Stimulated activated CD8-positive, alpha-beta memory T cell treated with anti-CD3 and anti-CD28 coated beads, Interleukin-15, amount 100 ng/mL, for 1 hour (primary cell): ENCODE measurements at places on chromosomes 1 and 21.

DNA sequence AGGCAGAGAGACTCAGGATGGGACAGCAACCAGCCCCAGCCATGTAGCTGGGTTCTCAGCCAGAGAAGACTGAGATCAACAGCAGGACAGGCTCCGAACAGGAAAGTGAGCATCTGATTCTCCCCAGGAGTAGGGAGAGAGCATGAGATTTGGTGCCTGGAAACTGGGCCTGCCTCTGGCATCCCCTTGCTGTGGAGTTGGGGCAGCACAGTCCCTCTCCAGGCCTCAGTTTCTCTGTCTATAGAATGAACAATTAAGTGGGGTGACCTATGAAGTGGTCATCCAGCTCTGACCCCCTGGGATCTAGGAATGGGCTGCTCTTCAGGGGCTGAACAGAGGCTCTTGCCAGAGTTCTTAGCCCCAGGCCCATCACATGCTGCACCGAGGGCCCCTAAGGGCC lies 55.6 kb downstream of the KLHDC7A start:
- no peak for DNase-seq

DNA sequence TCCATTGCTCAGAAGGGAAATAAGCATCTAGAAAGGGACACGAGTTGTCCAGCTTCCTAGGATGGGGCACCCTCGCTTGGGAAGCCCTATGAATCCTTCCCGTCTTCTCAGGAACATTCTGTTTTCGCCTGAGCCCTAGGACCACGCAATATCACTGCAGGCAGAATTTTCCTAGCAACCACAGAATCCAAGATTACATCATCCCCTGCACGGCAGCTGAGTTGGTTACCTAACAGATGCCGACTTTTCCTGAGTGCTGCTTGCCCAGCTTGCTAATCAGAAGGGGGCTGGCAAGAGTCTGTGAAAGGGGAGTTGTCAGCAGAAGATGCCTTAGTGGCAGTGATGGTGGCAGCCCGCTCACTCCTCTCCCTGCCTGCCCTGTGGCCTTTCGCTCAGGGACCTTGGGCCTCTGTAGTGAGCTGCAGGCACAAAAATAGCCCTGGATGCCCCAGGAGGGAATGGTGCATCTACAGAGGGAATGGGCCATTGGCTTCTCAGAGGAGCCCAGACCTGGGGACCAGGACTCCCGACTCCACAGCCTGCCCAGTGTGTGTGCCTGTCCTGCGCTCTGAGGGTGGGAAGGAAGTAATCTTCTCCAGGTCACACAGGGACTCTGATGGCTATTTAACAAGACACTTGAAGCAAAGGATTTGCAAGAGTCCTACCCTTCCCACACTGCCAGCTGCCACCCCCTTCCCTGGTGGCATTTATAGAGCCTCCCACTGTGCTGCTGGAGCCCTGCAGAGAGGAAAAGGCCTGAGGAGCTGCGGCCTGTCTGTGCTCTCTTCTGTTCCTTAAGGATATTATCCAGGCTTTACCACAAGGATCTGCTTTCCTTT lies 28.9 kb upstream of the CLSTN1 start:
- no peak for DNase-seq

DNA sequence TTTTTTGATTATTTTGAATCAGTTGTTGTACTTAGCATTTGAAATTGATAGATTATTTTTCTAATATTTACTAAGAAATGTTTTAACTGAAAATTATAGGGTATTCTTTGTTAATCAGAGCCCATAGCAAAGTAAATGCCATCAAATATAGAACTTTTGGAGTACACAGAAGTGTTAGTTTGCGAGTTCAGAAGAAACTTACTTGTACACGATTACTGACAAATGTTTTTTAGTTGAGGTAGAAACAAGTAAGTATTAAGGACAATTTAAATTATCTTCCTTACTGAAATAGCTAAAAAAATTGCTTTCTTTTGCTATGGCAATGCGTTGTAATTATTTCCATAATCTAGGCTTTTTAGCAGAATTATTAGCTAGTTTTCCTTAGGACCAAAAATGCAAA lies 692.2 kb downstream of the USP25 start:
- no peak for DNase-seq

- no peak for DNase-seq
Measured at GRCh38 chr1:59025898-59026426, 242.1 kb upstream of the JUN start.

GRCh38 chr1:240831922-240832321 lies 220.0 kb upstream of the GREM2 start:
- no peak for DNase-seq

- DNase-seq: no peak
Measured at GRCh38 chr1:30084909-30085571, 638.3 kb downstream of the MATN1 start.

GRCh38 chr1:160489513-160490261 lies 33.4 kb downstream of the SLAMF6 start:
- DNase-seq: no peak

GRCh38 chr1:240284656-240285414 lies 193.2 kb downstream of the FMN2 start:
- no peak for DNase-seq

GRCh38 chr1:160774886-160775719 lies 20.9 kb upstream of the LY9 start:
- no peak for DNase-seq

GRCh38 chr1:45437323-45437722 lies 53.6 kb downstream of the TESK2 start:
- DNase-seq: no peak

DNA sequence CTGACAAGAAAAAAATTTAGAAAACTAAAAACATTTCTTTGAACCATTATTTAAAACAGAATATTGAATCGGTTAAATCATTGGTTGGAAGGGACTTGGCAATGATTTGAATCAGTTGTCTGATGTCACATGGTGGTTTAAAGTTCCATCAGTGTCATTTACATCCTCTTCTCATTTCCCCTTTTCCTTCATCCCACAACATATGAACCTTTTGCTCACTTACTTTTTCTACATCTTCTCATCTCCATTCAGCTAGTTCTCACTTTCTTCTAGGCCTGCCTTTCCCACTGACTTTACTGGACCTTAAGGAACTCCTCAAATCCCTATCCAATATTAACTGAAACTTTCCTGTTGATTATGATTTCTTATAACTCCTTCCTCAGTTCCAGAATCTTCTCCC lies 58.5 kb downstream of the PHACTR4 start:
- no peak for DNase-seq

DNA sequence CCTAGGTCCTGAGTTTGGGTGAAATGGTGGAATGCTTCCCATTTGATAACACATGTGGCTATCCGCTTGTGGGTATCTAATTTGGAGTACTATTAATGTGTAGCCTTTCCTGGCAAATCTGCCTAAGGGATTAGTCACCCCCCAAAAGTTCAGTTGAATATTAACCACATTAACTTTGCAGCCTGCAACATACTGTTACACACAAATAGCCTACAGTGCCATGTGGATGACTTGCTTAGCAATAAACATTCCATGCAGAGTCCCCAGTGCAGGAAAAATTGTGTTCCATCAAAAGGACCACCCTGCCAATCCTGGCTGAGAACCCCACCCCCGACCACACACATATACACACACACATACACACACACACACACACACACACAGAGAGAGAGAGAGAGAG lies 303.3 kb upstream of the ESRRG start:
- DNase-seq: no peak

DNA sequence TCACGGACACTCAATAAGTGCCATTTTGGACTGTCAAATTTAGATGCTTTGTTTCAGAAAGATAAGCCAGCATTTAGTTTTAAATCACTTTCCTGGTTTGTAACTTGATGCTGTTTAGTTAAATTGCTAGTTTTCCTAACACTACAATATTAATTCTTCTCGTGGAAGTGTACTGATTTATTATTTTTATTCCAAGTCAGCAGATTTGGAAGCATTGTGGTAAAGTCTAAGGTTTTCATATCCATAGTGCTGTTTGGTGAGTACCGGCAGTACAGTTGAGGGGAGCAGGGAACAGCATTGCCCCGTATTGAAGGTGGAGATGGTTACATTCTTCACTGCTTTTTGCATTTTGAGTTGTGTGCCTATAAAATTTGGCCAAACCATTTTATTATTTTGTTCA lies 36.3 kb downstream of the S100B start:
- no peak for DNase-seq

GRCh38 chr1:167460836-167461235 lies 57.5 kb downstream of the CD247 start:
- DNase-seq: no peak

GRCh38 chr21:19218163-19218562 lies 814.6 kb upstream of the TMPRSS15 start:
- no peak for DNase-seq

GRCh38 chr1:235910357-235911299 lies 43.9 kb upstream of the LYST start:
- DNase-seq: no peak

DNA sequence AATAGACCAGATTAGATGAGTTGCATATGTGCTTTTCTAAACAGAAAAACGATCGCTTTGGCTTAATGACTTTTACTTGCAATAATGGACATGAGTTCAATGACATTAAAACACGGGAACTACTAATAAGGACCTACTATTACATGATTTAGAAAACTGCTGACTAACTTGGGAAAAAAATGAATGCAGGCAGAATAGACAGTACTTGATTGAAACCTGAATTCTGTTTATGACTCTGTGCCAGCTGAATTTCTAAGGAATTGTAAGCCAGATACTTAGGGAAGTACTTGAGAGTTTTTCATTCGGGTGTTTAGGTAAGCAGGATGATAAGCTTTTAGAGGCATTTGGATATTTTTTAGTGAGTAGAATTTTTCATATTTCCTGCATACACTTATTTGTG lies 12.0 kb downstream of the ADGRL2 start:
- DNase-seq: no peak

DNA sequence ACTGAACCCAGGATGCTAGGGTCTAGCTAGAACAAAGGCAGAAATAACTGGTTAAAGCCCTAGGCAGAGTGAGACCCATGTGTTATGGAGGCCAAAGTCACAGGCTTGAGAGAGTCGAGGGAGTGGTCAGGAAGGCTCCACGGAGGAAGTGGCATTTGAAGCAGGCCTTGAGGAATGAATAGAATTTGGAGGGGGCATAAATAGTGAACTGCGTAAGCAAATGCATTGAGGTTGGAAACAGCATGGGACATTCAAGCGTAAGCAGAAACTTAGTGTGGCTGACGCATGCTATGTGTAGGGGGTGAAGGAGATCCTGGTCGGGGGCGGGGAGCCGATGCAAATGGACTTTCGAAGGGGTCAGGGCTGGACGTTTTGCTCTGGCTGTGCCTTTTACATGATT lies 11.5 kb downstream of the AZIN2 start:
- DNase-seq: no peak

DNA sequence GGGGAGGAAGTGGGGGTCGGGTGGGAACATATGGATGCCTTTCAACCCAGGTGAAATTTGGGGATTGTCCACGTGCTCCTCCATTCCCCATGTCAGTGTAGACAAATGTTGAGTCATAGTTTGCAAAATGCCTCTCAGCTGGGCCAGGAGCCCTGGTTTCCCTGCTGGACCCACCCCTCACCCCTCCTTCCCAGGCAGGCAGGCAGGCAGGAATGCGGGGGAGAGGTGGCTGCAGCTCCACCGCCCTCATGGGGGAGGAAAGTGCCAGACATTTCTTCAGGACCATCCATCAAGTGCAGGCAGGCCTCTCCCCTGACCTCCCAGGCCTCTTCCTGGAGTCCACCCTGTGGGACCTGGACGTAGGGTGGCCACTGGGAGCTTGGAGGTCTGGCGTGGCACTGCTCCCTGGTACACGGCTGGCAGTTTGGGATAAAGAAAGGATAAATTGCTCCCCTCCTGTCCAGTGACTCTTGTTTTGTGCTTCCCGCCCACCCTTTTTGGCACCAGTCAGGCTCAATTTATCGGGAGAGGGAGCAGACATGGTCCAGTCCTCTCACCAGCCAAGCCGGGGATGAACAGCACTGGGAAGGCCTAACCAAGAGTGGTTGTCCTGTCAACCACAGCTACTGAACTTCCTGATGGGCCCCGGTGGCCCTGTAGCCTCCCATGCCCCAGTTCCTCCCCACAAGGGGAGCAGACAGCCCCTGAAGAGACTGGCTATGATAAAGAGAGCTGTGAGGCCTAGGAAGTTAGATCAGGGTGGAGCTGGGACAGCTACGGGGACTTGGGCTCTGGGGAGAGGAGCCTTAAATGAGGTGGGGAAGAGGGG lies 18.9 kb downstream of the NPR1 start:
- DNase-seq: no peak

- no peak for DNase-seq
Measured at GRCh38 chr1:30579580-30579979, 143.8 kb downstream of the MATN1 start.

- no peak for DNase-seq
Measured at GRCh38 chr1:200233393-200233792, 176.4 kb downstream of the ZNF281 start.

GRCh38 chr1:22349362-22350043 lies 102.1 kb upstream of the ZBTB40 start:
- DNase-seq: no peak

DNA sequence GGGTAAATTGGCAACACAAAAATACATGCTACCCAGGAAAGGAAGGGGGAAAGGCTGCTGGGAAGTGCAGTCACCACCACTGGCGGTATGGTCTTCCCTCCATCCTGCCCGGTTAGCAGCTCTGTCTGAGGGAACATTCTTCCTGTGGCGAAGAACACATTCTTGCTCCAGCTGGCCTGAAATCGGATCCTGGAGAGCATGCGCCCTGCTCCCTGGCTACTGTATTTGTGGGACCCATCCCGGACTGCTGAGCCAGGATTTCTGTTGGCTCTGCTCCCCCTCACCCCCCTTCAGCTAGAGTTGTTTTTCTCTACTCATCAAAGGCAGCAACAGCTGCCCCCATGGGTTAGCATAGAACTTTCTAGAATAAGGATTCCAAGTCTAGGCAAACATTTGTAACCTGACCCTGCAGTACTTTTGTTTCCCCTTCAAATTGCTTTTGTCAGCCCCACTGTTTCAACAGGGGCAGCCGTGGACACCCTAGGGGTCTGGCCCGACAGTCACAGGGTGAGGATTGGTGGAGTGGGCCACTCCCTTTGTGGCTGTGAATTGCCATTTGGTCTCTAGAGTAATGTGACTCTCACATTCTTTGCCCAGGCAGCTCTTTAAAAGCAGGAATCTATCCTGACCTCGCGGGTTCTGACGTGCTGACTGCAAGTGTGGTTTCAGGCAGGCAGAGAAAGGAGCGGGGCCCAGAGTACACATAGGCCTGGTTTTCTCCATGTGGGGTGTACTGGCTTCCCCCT lies 157.7 kb downstream of the TOMM20 start:
- no peak for DNase-seq
